Dorsolateral prefrontal cortex (tissue), 122 donors: ENCODE measurements at places on chromosomes 11 and 22.
A peak's percentile ranks its signal among the peaks of the same experiment; 100 is the strongest.

DNA sequence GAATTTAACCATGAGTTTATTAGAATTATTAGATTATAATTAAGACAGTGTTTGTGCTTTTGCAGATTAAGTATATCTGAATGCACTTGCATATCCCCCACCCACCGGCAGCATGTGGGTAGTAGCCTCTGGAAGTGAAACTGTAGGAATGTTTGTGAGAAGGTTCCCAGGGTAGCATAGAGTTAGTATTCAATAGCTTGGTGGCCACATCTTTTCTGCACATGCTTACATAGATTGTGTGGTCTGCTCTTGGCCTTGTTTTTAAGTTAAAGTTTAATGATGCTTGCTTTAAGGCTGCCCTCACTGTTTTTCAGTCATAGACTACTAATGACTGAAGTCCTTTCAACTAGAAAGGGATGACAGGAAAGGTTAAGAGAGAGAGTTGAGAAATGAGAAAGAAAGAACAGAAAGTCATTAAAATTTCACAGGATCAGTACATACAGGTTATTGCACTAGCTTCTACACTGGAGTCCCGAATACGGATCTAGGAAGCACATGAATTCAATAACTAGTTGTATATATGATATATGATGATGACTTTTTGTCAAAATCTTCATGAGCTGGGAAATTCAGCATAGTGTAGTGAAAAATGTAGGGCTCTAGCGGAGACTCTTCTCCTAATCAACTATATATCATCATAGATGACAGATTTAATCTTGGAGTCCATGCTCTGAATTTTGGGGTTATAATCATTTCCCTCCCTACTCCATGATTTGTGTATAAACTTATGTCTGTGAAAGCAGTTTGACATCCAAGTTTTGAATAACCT is 137.1 kb downstream of the ARHGAP42 start:
- no peak for DNase-seq

DNA sequence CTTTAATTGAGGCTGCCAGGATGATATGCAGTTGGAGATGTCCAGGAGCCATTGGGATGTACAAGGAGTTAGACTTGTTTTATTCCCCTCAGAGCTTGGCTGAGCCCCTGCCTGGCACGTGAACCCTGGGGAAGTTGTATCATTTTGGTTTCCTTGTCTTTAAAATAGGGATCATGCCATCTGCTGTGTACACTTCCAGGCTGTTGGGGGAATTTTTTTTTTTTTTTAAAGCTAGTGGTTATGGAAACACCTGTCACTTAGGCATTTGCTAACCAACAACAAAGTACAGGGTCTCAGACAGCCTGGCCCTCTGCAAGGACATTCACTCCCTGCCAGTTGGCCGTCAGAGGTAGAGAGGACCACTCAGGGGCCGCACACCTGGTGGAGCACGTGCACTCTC is 8.5 kb upstream of the RAB1B start:
- DNase-seq: no peak

GRCh38 chr22:48093981-48094380 is 1331.5 kb downstream of the TBC1D22A start:
- DNase-seq: no peak

DNA sequence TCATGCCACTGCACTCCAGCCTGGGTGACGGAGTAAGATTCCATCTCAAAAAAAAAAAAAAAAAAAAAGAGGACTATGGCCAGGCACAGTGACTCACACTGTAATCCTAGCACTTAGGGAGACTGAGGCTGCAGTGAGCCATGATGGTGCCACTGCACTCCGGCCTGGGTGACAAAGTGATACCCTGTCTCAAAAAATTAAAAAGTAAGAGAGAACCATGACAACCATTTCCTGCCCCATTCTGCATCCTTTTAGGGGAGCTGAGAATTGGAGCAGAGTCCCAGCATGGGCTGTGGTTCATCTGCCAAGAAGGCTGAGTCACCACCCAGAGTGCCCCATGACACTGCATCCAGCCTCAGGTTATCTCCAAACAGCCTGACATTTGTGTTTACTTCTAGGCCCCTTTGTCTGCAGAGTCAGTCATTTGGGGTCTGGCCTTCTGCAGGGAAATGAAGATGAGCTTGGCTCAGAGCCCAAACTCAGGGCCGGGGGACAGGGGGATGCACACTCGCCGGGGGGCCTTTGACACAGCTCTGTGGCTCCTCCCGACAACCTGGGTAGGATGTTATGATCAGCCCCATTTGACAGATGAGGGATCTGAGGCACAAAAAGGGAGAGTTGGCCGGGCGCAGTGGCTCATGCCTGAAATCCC is 4.7 kb downstream of the CSDC2 start:
- DNase-seq: peak; percentile 44

GRCh38 chr11:3018596-3018995 is 26.5 kb upstream of the NAP1L4 start:
- DNase-seq: no peak

GRCh38 chr11:13064593-13064992 is 55.5 kb downstream of the RASSF10 start:
- no peak for DNase-seq

GRCh38 chr11:74288161-74288560 is 23.3 kb downstream of the P4HA3 start:
- DNase-seq: no peak

DNA sequence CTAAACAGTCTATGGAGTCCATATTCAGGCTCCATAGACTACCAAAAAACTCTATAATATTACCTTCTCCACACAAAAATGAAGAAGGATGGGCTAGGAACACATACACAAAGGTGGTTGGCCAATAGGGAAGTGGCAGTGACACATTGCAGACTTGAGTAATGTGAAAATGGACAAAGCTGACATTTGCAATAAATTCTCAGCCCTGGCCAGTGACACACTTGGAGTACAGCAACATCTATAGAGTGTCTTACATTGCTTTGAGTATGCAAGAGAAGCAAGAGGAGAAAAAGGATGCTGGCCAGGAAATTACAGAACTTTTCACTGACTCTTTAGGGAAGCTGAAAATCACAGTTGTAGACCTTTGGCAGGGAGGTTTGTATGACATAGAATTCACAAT is 7.3 kb upstream of the OR52W1 start:
- no peak for DNase-seq

- DNase-seq: no peak
Measured at GRCh38 chr11:116701876-116702275, 70.9 kb downstream of the BUD13 start.

DNA sequence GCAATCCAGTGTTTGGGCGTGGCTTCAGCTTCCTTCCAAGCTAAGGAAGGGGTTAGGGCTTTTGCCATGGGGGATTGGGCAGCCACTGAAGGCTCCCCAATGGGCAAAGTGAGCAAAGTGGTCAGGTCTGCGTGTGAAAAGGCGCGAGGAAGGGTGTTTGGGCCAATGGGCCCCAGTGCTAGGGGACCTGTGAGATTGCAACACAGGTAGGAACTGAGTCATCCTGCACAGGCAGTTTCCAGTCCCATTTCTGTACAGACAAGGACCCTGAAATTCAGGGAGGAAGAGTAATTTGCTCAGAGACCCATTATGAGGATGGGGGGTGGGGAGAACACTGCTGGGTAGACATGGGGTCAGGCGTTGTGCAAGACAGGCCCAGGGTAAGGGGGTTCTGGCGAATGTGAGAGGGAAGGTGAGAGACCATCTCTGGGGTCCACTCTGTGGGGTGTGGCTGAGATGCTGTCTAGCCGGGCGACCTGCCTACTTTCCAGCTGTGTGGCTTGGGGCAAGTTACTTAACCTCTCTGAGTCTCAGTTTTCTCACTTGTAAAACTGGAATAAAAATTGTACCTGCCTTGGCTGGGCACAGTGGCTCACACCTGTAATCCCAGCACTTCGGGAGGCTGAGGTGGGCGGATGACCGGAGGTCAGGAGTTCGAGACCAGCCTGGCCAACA is 7.3 kb downstream of the CCDC88B start:
- DNase-seq: no peak

DNA sequence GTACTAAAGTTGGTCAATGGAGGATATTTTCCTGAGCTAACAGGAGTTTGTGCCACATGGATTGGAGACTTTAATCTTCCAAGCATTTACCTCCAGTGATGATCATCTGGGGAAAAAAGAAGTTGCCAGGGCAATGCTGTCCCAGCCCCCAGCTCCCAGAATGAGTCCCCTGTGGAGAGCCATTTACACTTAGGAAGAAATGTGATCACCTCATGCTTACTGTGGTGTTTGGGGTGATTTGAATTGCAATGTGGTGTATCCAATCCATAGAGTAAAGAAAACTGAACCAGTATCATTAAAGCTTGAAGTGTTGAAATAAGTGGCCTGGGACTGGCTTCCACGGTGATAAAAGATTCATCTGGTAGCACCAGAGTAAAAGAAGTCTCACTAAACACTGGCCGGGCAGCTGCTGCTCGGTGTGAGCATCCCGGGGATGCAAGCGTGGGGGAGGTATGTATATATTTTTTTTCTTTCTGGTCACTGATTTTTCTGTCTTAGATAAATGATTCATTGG is 117.2 kb upstream of the NTM start:
- DNase-seq: no peak

DNA sequence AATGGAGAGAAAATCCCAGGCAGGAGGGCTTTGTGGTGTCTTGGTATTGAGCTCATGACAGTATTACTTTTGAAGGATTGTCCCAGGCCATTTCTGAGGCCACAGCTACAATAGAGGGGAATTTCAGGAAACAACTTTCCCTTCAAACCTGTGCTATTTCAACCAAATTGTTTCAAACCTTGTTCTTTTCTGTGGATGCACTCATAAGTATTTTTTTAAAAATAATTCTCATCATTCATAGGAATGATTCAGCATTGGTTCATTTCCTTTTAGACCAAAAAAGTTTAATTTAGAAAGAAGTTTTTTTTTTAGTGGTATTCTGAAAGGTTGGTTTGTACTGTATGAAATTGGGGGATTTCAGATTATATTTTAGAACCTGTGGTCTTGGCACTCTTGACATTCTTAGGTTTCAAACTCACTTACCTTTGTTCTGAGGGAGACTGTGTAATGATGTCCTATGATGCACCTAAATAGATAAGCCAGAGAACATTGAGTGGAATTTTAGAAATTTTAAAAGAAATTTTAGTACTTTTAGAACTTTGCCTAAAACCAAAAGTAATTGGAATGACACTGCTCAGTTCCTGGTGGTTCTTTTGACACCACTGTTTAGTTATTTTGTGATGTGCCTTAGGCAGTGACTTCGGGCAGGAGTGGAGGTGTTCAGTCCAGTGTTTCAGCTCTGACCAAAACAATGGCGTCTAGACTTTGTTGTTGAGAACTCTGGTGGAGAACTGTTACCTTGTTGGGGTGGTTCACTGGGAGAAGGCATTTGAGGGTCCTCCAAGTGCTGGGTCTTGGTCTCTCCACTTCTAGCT is 12.2 kb downstream of the TEAD1 start:
- no peak for DNase-seq

DNA sequence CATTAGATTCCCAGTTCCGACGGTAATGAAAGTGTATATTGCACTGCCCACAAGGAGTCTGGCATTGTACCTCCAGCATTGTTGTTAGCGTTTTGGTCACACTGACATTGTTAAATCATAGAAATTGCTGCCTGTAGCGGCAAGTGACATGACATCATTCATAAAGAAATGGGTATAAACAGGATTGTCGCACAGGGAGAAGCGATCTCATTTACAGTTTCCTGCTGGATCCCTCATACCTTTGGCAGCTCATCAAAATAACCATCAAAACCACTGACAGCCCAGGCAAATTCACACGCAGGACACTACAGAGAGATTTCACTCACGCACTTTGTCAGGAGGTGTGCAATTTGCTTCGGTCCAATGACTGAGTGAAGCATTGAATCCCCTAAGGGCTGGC is 3.5 kb downstream of the HTR3B start:
- DNase-seq: no peak

DNA sequence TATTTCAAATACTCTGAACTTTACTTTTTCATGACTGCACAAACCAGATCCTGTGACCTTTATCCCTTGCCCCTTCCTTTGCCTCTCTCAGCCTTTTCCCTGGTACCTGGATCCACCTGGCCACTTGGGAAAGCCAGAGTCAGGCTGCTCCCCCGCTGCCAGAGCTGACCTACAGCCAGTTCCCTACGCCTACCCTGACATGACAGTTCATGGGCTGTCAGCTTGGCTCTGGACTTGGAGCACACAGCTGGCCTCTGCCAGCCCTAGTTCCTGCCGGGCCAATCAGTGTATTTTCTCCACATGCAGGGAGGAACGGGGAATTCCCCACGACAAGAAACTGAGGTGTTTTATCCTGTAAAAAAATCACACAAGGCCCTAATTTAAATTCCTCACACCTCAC is 382.6 kb downstream of the INSC start:
- DNase-seq: no peak

GRCh38 chr11:128947773-128948172 is 5.1 kb upstream of the TP53AIP1 start:
- no peak for DNase-seq

DNA sequence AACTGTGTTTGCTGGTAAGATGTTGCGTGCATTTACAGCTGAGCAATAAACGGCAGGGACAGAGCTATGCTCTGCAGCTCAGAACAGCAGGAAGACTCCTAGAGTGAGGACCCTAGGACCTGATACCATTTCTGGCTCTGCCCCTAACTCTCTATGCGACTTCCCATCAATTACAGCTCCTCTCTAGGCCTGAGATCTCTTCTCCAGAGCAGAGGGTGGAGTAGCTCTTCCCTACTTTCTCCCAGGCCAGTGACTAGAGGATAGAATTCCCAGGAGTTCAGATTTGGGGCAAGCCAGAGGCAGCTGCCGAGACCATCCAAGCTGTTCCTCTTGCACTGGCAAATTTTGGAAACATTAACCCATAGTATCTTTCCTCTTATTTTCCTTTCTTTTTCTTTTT is 12.8 kb upstream of the SCGB1A1 start:
- DNase-seq: no peak

DNA sequence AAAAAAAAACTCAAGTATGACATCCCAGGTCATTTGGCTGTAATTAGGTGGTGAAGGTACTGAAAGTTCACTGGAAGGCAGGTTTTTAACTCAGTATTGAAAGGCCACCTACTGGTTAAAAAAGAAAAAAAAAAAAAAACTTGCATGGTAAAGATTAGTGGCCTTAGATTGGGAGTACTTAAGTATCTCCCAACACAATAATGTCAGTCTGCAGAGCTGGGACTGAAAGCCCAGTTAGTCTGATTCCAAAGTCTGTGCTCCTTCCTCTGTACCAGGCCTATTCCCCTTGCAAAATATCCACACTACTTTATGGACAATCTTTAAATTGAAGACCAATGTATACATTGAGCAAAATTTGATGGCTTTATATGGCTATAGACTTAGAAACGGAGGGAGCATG is 85.5 kb downstream of the NOX4 start:
- DNase-seq: no peak

GRCh38 chr22:45077286-45077685 is 67.5 kb upstream of the PHF21B start:
- DNase-seq: no peak

- no peak for DNase-seq
Measured at GRCh38 chr11:75796091-75796435, 18.9 kb upstream of the UVRAG start.

DNA sequence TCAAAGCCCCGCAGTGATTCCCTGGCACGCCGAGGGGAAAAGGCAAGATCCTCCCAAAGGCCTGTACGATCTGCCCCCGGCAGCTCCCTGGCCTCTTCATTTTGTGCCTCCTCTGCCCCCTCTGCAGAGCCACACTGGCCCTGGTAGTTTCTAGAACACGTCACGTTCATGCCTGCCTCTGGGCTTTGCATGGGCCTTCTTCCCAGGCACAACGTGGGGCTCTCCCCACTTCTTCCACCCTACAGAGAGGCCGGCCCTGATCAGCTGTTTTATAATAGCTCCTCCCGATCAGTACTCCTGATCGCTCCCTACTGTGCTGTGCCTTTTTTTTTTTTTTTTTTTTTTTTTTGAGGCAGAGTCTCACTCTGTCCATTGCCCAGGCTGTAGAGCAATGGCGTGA is 78.4 kb downstream of the PTPRJ start:
- no peak for DNase-seq

- DNase-seq: no peak
Measured at GRCh38 chr11:19777039-19777376, 64.4 kb downstream of the NAV2 start.
